Left kidney (tissue), 8 donors: ENCODE measurements at places on chromosomes 1 and 21.

DNA sequence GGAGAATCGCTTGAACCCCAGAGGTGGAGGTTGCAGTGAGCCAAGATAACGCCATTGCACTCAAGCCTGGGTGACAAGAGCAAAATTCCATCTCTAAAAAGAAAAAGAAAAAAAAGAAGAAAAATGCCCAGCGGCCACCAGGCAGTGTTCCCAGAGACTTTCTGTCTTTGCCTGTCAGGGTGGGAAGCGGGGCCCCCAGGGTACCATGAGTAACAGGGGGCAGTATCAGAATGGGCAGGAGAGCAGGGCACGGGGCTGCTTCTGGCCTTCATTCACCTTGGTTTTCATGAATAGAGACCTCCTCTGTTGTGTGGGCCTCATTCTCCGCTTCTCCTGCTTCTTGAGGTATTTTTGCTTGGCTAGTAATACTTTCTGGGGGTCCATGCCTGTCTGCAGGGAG lies 20.4 kb downstream of the SLC26A9 start:
- DNase-seq: no peak

- DNase-seq: peak; percentile 40
Measured at GRCh38 chr1:245356891-245357585, 202.3 kb downstream of the KIF26B start.

GRCh38 chr21:33552999-33553598 lies 10.3 kb downstream of the SON start:
- no peak for DNase-seq

GRCh38 chr1:55938376-55938850 lies 641.0 kb downstream of the PLPP3 start:
- no peak for DNase-seq

- DNase-seq: no peak
Measured at GRCh38 chr1:204191456-204191855, 4.8 kb downstream of the KISS1 start.
